ENCODE measurements at places on chromosomes 13 and 19. TPM values are rescaled to one million over a fixed set of nuclear protein-coding genes. Genes with fewer than 3 reads are reported as not detected.

The CYP4F11 gene
- not detected for total RNA-seq

GRCh38 chr13:52414963-52415362 is 9.0 kb upstream of the THSD1 start:
- no peaks in the 10 kb centered on the region for H3K27me3 ChIP-seq
- H3K4me1 ChIP-seq: no peaks in the 10 kb centered on the region
- H3K4me3 ChIP-seq: no peak overlapping the region
- H3K27ac ChIP-seq: no peak overlapping the region

DNA sequence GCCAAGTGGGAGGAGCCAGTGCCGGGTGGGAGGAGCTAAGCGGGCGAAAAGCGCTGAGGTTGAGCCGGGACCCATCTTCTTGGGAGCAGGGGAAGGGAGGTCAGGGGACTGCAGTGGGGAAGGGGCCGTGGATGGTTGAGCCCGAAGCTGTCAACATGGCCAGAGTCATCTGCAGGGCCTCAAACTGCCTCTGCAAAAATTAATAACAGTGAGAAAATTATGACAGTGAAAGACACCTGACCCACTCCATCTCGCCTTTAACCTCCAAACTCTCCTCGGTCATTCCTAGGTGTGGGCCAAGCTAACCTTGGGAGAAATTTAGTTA is 30.1 kb downstream of the ZNF557 start:
- peak overlapping the region; percentile 65 for H3K4me3 ChIP-seq
- DNase-seq: no peak
- no peaks in the 10 kb centered on the region for H3K4me1 ChIP-seq
- peak overlapping the region; percentile 86 for H3K27ac ChIP-seq

The LILRB4 gene
- 29.3 TPM for total RNA-seq

The SPRED3 gene
- 2.6 TPM for total RNA-seq

DNA sequence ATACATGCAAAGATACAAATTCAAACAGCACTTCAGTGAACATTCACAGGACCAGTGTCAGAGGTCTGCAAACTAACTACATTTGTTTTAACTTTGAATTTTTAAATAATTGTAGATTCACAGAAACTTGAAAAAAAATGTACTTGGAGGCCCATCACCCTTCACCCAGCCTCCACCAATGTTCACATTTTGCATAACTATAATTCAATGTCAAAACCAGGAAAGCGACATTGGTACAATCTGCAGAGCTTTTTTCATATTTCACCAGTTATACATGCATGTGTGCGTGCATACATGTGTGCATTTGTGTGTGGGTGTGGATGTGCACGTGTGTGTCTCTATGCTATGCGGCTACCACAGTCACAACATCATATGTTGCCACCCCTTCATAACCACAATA is 18.9 kb downstream of the CEACAM3 start:
- no peak overlapping the region for H3K4me3 ChIP-seq
- no peaks in the 10 kb centered on the region for H3K4me1 ChIP-seq
- no peak for DNase-seq
- no peak overlapping the region for H3K27ac ChIP-seq
- no peaks in the 10 kb centered on the region for H3K27me3 ChIP-seq

- H3K36me3 ChIP-seq: no peaks in the 10 kb centered on the region
- no peak overlapping the region for H3K27ac ChIP-seq
- H3K4me3 ChIP-seq: no peak overlapping the region
- H3K4me1 ChIP-seq: no peaks in the 10 kb centered on the region
- no peaks in the 10 kb centered on the region for H3K27me3 ChIP-seq
Observed at GRCh38 chr13:109281903-109282635, 504.3 kb downstream of the IRS2 start.

GRCh38 chr13:112885782-112886268 is 83.2 kb upstream of the MCF2L start:
- peak; percentile 92 for DNase-seq
- no peak overlapping the region for H3K27ac ChIP-seq
- H3K27me3 ChIP-seq: no peaks in the 10 kb centered on the region
- no peak overlapping the region for H3K4me3 ChIP-seq

GRCh38 chr13:110636053-110636475 is 20.7 kb downstream of the NAXD start:
- H3K36me3 ChIP-seq: peaks cover 46% of the 10 kb centered on the region
- no peaks in the 10 kb centered on the region for H3K27me3 ChIP-seq
- no peak for DNase-seq
- no peaks in the 10 kb centered on the region for H3K4me1 ChIP-seq
- H3K27ac ChIP-seq: no peak overlapping the region

- no peaks in the 10 kb centered on the region for H3K4me1 ChIP-seq
- no peak for DNase-seq
- H3K36me3 ChIP-seq: no peaks in the 10 kb centered on the region
- peak overlapping the region; percentile 61 for H3K27ac ChIP-seq
- H3K4me3 ChIP-seq: no peak overlapping the region
Observed at GRCh38 chr19:41801031-41801430, 4.6 kb downstream of the CEACAM3 start.

- no peak overlapping the region for H3K27ac ChIP-seq
- peaks cover 5% of the 10 kb centered on the region for H3K27me3 ChIP-seq
- DNase-seq: peak; percentile 28
- H3K4me3 ChIP-seq: no peak overlapping the region
- no peaks in the 10 kb centered on the region for H3K4me1 ChIP-seq
- H3K36me3 ChIP-seq: no peaks in the 10 kb centered on the region
Observed at GRCh38 chr19:46081928-46082727, 41.3 kb upstream of the IGFL4 start.

DNA sequence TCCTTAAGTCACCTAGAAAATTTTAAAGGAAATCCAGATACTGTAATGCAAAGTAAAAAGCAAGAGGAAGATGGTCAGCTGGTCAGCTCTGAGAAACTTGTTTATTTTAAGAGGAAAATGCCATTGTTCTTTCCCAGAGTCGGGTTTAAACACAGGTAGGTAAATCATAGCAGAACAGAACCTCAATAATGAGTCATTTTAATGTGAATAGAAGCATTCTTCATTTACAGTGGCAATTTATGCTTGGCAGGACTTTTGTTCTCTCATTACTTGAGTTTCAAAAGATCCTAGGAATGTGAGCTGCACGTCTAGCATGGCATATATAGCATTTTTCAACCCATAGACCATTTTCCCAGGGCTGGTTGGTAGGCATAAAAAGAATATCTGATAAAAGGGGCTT is 132.3 kb downstream of the LIG4 start:
- no peaks in the 10 kb centered on the region for H3K4me1 ChIP-seq
- no peaks in the 10 kb centered on the region for H3K27me3 ChIP-seq
- no peak overlapping the region for H3K27ac ChIP-seq

The FPR2 gene
- 50.4 TPM for total RNA-seq

The C19orf85 gene
- total RNA-seq: not detected

DNA sequence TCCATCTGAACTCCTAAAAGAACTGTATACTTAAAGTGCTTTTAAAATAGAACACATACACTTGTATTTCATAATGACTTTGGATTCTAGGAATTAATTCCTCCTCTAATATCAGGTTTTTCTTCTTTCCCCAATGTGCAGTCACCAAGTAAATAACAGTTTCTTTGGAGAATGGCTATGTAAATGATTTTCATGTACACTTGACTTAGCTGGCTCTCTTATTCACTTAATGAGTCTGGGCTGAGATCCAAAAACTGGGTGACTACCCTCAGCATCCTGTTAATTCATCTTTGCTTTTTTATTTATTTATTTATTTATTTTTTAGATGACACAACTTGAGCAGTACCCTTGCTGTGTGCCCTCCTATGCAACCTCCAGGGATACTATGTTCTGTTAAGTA is 1003.7 kb downstream of the SLITRK1 start:
- DNase-seq: no peak
- H3K4me1 ChIP-seq: no peaks in the 10 kb centered on the region
- no peak overlapping the region for H3K27ac ChIP-seq
- H3K27me3 ChIP-seq: no peaks in the 10 kb centered on the region
- no peak overlapping the region for H3K4me3 ChIP-seq

DNA sequence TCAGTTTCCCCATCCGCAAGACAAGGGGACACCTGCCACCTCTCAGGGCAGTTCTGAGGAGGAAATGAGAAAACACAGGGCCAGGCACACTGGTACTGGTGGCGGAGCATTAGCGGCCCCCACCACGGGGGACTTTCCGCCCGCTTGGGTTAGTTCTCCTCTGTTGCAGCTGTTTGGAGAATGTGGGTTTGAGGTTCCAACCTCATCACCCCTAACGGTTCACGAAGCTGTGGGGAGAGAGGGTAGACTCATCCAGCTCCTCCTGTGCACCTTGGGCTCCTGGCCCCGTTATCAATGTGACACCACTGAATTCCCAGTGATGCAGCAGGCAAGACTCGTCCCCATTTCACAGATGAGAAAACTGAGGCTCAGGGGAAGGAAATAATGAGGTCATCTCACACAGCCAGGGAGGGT is 10.3 kb downstream of the PTPRS start:
- no peaks in the 10 kb centered on the region for H3K36me3 ChIP-seq
- H3K27me3 ChIP-seq: peaks cover 2% of the 10 kb centered on the region
- no peaks in the 10 kb centered on the region for H3K4me1 ChIP-seq
- H3K27ac ChIP-seq: no peak overlapping the region
- H3K4me3 ChIP-seq: no peak overlapping the region

- H3K27ac ChIP-seq: no peak overlapping the region
- H3K36me3 ChIP-seq: no peaks in the 10 kb centered on the region
- DNase-seq: no peak
- no peak overlapping the region for H3K4me3 ChIP-seq
- no peaks in the 10 kb centered on the region for H3K27me3 ChIP-seq
Observed at GRCh38 chr13:78198419-78198818, 279.8 kb upstream of the EDNRB start.

GRCh38 chr13:30406779-30407416 is 15.4 kb upstream of the UBE2L5 start:
- H3K27ac ChIP-seq: no peak overlapping the region
- no peaks in the 10 kb centered on the region for H3K27me3 ChIP-seq
- H3K4me3 ChIP-seq: no peak overlapping the region
- no peaks in the 10 kb centered on the region for H3K36me3 ChIP-seq
- H3K4me1 ChIP-seq: no peaks in the 10 kb centered on the region

The DIRAS1 gene
- 0.37 TPM for total RNA-seq

- H3K4me3 ChIP-seq: no peak overlapping the region
- DNase-seq: no peak
- no peaks in the 10 kb centered on the region for H3K4me1 ChIP-seq
- H3K36me3 ChIP-seq: peaks cover 2% of the 10 kb centered on the region
- no peaks in the 10 kb centered on the region for H3K27me3 ChIP-seq
Observed at GRCh38 chr19:29201855-29202254, 11.1 kb downstream of the UQCRFS1 start.

- DNase-seq: no peak
- peaks cover 7% of the 10 kb centered on the region for H3K4me1 ChIP-seq
- no peak overlapping the region for H3K4me3 ChIP-seq
- no peak overlapping the region for H3K27ac ChIP-seq
Observed at GRCh38 chr19:1233115-1233667, 4.6 kb downstream of the CBARP start.

DNA sequence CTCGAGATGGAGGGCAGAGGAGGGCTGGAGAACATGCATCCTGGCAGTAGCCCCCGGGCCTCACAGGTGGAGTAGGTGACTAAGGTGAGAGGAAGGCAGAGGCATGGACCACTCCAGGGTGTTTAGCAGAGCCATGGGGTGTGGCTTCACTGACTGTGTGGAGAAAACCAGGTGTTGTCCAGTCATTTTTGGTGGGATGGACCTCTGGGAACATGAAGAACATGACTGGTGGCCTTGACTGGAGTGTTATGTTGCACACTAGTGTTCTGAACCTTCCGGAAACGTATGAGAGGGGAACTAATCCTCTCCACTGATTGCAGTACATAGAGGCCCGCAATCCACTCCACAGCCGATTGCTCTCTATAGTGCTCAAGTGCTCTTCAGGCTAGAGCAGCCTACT is 16.9 kb downstream of the MED26 start:
- peak overlapping the region; percentile 67 for H3K27ac ChIP-seq
- H3K4me1 ChIP-seq: peaks cover 23% of the 10 kb centered on the region
- peak; percentile 48 for DNase-seq
- H3K27me3 ChIP-seq: no peaks in the 10 kb centered on the region
- no peak overlapping the region for H3K4me3 ChIP-seq
- H3K36me3 ChIP-seq: peaks cover 4% of the 10 kb centered on the region

- no peak overlapping the region for H3K4me3 ChIP-seq
- H3K4me1 ChIP-seq: no peaks in the 10 kb centered on the region
- H3K27ac ChIP-seq: no peak overlapping the region
- H3K27me3 ChIP-seq: no peaks in the 10 kb centered on the region
Observed at GRCh38 chr13:80957019-80957655, 616.2 kb upstream of the SPRY2 start.

The INAFM1 gene
- total RNA-seq: 2.4 TPM

The ZNF560 gene
- total RNA-seq: not detected

DNA sequence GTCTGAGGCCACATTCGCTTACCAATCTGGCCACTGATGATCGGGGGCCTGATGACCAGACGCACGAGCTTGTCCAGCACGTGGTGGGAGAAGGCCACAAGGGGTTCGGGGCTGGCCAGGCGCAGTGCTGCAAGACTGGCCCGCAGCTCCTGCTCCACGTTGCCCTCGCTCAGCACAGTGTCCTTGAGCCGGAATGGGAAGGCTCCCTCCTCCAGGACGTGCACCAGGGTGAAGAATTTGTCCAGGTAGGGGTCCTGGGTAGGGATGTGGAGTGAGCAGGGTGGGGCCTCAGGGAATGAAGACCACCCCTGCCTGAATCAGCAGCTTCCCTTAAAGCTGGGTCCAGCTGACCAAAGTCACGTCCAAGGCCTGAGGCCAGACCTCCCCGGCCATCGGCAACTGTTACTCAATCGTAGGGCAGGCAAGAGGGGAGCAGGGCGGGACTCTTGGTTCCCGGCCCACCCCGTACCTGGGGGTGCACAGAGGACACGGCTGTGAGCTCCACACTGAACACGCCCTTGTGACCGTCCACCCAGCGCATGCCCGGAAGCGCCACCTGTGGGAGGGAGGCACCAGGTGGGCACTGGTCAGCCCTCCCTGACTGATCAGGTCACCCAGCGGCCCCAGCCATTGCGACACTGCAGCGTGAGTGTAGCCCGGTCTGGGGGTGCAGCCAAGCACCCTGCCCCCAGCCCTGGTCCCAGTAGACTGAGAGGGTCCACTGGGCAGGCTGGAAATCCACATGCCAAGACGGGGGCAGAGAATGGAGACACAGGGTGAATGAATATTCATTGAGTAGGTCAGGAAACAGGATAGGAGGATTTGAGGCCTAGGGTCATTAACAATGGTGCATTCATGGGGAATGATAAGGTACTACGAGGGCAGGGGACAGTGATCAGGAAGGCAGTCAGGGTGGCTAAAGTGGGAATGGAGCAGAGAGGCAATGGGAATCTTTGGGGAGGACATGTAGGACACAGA is 2.8 kb upstream of the ANGPTL8 start:
- H3K4me3 ChIP-seq: no peak overlapping the region
- DNase-seq: no peak
- H3K27ac ChIP-seq: no peak overlapping the region

GRCh38 chr13:100854006-100854405 is 179.4 kb upstream of the TMTC4 start:
- H3K4me3 ChIP-seq: no peak overlapping the region

The ALDH16A1 gene
- total RNA-seq: 21.1 TPM

DNA sequence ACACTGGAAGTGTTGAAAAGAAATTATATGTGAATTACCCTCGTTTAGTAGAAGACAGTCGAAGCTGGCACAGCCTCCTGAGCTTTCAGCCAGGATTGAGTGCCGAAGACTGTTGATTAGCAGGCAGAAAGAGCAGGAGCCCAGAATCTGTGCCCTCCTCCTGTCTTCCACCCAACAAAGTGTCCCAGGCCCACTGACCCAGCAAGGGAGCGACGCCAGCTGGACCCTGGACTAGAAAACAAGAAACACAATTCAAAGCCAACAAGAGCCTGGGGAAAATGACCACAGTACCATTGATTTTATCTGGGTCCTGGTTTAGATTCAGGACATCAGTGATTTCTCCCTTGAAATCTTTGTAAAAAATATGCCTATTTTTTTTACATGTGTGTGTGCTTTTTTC is 120.7 kb downstream of the RXFP2 start:
- H3K27ac ChIP-seq: no peak overlapping the region
- H3K4me3 ChIP-seq: no peak overlapping the region
- peak; percentile 70 for DNase-seq
- H3K27me3 ChIP-seq: no peaks in the 10 kb centered on the region
- peaks cover 26% of the 10 kb centered on the region for H3K4me1 ChIP-seq

The ZNF582 gene
- total RNA-seq: 2.9 TPM

All from lung (tissue), 17 donors.